ENCODE measurements at places on chromosomes 12 and 14.

GRCh38 chr12:100737168-100737567 lies 57.4 kb upstream of the ANO4 start:
- H3K27ac ChIP-seq: no peak overlapping the region
- no peaks in the 10 kb centered on the region for H3K4me1 ChIP-seq
- DNase-seq: no peak
- no peaks in the 10 kb centered on the region for H3K36me3 ChIP-seq
- no peaks in the 10 kb centered on the region for H3K27me3 ChIP-seq

DNA sequence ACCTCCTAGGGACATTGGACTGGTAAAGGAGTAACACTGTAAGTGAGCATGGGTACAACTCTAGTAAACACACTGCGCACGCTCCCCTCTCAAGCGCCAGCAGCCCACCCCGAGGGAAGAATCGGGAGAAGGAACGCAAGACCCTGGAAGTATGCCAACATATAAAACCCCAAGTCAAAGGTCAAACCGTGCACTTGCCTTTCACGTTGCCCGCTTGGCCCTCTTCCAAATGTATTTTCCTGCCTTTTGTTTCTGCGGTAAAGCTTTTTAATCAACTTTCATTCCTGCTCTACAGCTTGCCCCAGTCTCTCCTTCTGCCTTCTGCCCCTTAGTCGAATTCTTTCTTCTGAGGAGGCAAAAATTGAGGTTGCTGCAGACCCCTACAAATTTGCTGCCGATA lies 17.6 kb upstream of the CHST11 start:
- H3K36me3 ChIP-seq: no peaks in the 10 kb centered on the region
- H3K27me3 ChIP-seq: no peaks in the 10 kb centered on the region
- H3K27ac ChIP-seq: no peak overlapping the region
- no peaks in the 10 kb centered on the region for H3K4me1 ChIP-seq

- no peak overlapping the region for H3K4me3 ChIP-seq
- no peak for DNase-seq
- H3K27ac ChIP-seq: no peak overlapping the region
Observed at GRCh38 chr14:44428231-44428945, 78.7 kb downstream of the FSCB start.

- H3K36me3 ChIP-seq: no peaks in the 10 kb centered on the region
- H3K4me3 ChIP-seq: no peak overlapping the region
- no peaks in the 10 kb centered on the region for H3K27me3 ChIP-seq
- H3K4me1 ChIP-seq: no peaks in the 10 kb centered on the region
- no peak for DNase-seq
- no peak overlapping the region for H3K27ac ChIP-seq
Observed at GRCh38 chr14:68215629-68216028, 396.1 kb downstream of the RAD51B start.

DNA sequence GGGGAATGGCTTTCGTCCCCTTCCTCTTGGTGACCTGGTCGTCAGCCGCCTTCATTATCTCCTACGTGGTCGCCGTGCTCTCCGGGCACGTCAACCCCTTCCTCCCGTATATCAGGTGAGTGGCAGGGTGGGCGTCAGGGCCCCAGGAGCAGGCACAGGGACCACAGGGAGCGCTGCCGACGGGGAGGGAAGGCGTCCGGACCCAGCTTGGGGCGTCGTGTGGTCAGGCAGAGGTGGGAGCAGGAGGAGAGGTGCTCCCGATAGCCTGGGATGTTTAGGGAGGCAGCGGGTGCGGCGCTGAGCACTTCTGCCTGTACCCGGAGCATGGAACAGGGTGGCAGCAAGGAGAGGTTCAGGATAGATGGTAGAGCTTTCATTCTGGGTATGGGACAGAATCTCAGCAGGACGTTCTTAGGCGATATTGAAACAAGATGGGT lies 444 bp downstream of the DRAM1 start:
- peak overlapping the region; percentile 99 for H3K4me3 ChIP-seq
- H3K27ac ChIP-seq: peak overlapping the region; percentile 79
- peaks cover 7% of the 10 kb centered on the region for H3K4me1 ChIP-seq

GRCh38 chr14:33790996-33791395 lies 159.9 kb downstream of the EGLN3 start:
- H3K27ac ChIP-seq: no peak overlapping the region
- no peak overlapping the region for H3K4me3 ChIP-seq

- H3K36me3 ChIP-seq: no peaks in the 10 kb centered on the region
- no peak overlapping the region for H3K27ac ChIP-seq
- no peaks in the 10 kb centered on the region for H3K4me1 ChIP-seq
- no peak for DNase-seq
Observed at GRCh38 chr14:79040790-79041189, 870.6 kb downstream of the NRXN3 start.

GRCh38 chr12:30754383-30754749 lies 385 bp downstream of the CAPRIN2 start:
- H3K4me1 ChIP-seq: peaks cover 18% of the 10 kb centered on the region
- H3K36me3 ChIP-seq: no peaks in the 10 kb centered on the region
- no peaks in the 10 kb centered on the region for H3K27me3 ChIP-seq
- peak overlapping the region; percentile 57 for H3K27ac ChIP-seq

DNA sequence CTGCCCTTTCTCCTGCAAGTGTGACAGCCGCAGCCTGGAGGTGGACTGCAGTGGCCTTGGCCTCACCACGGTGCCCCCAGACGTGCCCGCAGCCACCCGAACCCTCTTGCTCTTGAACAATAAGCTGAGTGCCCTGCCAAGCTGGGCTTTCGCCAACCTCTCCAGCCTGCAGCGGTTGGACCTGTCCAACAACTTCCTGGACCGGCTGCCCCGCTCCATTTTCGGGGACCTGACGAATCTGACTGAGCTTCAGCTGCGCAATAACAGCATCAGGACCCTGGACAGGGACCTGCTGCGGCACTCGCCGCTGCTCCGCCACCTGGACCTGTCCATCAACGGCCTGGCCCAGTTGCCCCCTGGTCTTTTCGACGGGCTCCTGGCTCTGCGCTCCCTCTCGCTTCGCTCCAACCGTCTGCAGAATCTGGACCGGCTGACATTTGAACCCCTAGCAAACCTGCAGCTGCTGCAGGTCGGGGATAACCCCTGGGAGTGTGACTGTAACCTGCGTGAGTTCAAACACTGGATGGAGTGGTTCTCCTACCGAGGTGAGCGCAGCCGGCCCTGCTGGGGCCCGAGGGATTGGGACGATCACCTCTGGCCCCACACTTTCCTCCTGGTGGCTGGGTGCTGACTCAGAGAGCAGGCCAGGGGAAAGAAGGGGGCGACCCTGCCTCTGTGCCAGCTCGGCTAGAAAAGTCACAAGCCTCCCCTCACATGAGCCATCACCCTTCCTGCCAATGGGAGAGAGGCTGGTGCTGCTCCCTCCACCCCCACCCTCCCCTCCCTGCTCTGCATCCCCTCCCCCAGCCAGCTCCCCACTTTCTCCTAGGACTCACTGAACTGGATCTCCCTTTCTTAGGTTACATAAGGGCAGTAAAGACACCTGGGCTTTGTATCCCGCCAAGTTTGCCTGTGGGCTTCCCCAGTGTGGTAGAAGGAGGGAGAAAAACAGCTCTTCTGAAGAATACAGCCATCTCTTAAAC lies 10.9 kb downstream of the LRTM2 start:
- H3K36me3 ChIP-seq: no peaks in the 10 kb centered on the region
- no peaks in the 10 kb centered on the region for H3K4me1 ChIP-seq
- H3K27ac ChIP-seq: no peak overlapping the region
- peaks cover 94% of the 10 kb centered on the region for H3K27me3 ChIP-seq
- DNase-seq: peak; percentile 25

GRCh38 chr12:14948672-14949071 lies 10.3 kb upstream of the ERP27 start:
- H3K27ac ChIP-seq: peak overlapping the region; percentile 94
- H3K27me3 ChIP-seq: no peaks in the 10 kb centered on the region
- H3K36me3 ChIP-seq: peaks cover 26% of the 10 kb centered on the region
- DNase-seq: peak; percentile 93

DNA sequence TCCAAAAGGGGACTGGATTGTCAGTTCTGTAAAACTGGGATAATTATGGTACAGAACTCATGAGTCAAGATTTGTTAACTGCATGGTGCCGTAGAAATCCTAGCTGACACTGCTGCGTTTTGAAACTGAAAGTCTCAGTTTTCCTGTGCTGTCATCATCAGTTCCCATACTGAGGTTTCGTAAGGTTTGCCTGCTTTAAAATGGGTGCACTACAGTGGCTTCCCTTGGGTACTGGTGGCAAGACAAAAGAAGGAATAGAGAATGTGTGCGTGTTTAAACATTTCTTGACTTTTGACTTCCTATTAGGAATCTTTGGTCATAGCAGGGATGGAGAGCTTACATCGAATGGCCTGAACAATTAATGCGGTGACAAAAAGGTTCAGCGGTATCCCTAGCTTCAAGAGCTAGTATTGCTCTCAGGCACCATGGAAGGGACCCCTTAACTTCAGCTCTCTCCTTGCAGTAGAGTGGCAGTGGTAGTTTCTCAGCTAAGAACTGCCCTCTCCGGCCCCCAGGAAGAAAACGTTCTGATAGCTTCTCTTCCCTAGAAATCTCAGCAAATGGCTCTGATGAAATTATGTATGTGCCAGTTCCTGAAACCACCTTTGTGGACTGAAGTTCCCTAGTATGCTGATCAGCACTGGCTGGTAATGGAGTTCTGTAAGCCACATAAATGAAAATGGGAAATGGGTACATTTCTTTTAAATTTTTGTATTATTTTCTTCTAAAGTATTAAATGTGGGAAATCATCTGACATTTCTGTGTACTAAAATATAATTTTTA lies 28.9 kb downstream of the ANO6 start:
- peak overlapping the region; percentile 69 for H3K27ac ChIP-seq
- peaks cover 28% of the 10 kb centered on the region for H3K4me1 ChIP-seq

DNA sequence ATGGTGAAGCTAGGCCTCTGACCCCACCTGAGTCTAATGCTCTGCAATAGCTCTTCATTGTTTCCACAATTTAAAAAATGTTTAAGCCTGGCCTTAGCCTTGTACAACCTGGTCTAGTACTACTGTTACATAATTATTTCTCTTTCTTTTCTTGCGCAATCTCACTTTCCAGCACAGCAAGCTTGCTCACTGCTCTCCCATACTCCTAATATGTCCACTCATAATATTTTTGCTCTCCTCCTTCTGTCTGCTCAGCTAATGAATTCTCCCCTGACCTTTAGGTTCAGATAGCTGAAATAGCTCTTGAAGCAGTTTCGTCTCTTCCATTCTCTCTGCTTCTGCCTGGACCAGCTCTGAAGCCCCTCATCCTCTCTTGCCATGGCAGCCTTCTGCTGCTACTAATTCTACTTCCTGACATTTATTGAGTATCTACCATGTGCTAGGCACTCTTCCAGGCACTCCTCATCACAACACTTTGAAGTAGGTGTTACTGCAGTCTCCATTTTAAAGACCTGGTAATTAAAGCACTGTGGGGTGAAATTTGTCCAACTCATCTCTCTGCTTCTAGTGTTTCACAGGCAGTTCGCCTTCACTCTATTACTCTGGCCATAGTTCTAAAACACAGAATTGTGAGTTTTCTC lies 2.8 kb upstream of the SLC48A1 start:
- H3K27ac ChIP-seq: no peak overlapping the region
- no peak for DNase-seq
- no peak overlapping the region for H3K4me3 ChIP-seq
- peaks cover 15% of the 10 kb centered on the region for H3K4me1 ChIP-seq
- H3K36me3 ChIP-seq: no peaks in the 10 kb centered on the region

DNA sequence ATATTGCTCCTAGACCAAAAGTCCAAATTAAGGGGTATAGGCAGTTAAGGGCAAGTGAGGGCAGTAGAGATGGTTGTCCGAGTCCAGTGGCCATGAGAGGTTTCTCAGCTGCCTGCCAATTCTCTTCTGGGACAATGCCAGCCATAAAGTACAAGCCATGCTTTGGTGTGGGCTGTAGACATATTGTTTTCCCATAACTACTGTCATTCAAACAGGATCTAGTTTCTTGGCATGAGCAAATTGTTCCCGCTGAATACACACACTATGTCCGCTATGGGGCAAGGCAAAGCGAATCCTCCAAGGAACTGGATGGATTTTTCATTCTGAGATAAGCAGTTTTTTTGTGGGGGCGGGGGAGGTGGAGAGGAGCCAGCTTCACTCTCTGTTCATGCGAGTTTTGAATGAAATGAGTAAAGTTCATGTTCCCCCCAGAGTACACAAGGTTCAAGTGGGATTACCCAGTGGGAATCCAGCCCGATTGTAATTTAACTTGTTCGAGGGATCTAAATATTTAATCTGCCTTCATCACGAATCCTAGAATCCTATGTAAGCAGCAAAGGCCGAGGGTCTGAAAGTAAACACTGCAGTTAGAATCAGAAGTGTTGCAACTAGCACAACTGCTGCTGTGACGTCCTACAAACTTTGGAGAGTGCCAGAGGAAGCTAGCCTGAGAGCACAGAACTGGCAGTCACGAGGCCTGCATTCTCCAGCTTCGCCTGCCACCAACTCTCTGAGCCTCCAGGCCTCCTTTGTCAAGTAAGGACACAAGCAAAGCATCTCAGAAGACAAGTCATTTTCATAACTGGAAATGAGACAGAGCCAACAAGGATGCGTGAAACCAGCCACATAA lies 137.0 kb downstream of the CRADD start:
- H3K27ac ChIP-seq: no peak overlapping the region
- no peaks in the 10 kb centered on the region for H3K36me3 ChIP-seq
- no peaks in the 10 kb centered on the region for H3K27me3 ChIP-seq
- no peak for DNase-seq
- H3K4me1 ChIP-seq: no peaks in the 10 kb centered on the region
- H3K4me3 ChIP-seq: no peak overlapping the region

- no peak overlapping the region for H3K27ac ChIP-seq
- no peak overlapping the region for H3K4me3 ChIP-seq
- no peaks in the 10 kb centered on the region for H3K27me3 ChIP-seq
- no peak for DNase-seq
- H3K4me1 ChIP-seq: no peaks in the 10 kb centered on the region
- no peaks in the 10 kb centered on the region for H3K36me3 ChIP-seq
Observed at GRCh38 chr12:116222358-116222757, 55.1 kb downstream of the MED13L start.

GRCh38 chr14:51595881-51596455 lies 55.7 kb upstream of the FRMD6 start:
- H3K4me1 ChIP-seq: 0 out of 2 replicates have a peak, but pooled peaks cover 5% of the 10 kb centered on the region
- H3K36me3 ChIP-seq: no peaks in the 10 kb centered on the region
- H3K27me3 ChIP-seq: no peaks in the 10 kb centered on the region
- H3K4me3 ChIP-seq: no peak overlapping the region
- H3K27ac ChIP-seq: no peak overlapping the region

DNA sequence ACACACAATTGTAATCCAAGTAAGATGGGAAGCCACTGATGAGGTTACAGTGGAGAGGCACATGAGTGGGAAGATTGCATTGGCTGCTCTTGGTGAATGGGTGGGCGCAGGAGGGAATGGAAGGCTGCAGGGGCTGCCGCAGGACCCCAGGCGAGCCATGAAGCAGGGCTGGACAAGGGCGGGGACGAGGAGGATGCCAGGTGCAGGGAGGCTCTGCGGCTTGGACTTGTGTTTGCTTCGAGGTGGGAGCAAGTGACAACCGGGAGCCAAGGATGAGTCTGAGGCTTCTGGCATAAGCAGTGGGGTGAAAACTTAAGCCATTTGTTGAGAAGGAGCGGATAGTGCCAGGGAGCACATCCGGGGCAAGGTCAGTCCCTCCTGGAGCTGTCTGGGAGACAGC lies 115.0 kb downstream of the TSPAN9 start:
- no peak overlapping the region for H3K27ac ChIP-seq
- H3K27me3 ChIP-seq: peaks cover 93% of the 10 kb centered on the region
- no peak overlapping the region for H3K4me3 ChIP-seq
- no peaks in the 10 kb centered on the region for H3K4me1 ChIP-seq
- no peaks in the 10 kb centered on the region for H3K36me3 ChIP-seq
- no peak for DNase-seq

Data from MM.1S (cell line).